Activated CD4-positive, alpha-beta T cell treated with anti-CD3 and anti-CD28 coated beads for 1 hour (primary cell): ENCODE measurements at places on chromosomes 16 and 17.

GRCh38 chr17:31374094-31374447 is 17.4 kb upstream of the RAB11FIP4 start:
- DNase-seq, result no peak

DNA sequence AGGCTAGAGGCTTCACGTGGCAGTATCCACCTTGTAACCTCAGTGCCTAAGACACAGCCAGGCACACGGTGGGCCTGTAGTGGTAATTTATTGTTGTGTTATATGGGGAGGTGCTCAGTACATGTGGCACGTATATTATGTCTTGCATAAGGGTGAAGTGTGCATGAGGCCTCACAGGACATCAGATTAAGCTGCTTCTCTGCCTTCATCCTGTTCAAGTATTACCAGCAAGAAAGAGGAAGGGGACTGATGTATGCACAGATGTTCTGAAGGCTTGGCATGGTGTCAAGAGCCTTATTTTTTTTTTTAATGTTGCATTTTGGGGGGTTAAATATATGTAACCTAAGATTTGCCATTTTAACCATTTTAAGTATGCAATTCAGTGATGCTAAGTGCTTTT is 71.6 kb downstream of the ABCC1 start:
- DNase-seq, result no peak

DNA sequence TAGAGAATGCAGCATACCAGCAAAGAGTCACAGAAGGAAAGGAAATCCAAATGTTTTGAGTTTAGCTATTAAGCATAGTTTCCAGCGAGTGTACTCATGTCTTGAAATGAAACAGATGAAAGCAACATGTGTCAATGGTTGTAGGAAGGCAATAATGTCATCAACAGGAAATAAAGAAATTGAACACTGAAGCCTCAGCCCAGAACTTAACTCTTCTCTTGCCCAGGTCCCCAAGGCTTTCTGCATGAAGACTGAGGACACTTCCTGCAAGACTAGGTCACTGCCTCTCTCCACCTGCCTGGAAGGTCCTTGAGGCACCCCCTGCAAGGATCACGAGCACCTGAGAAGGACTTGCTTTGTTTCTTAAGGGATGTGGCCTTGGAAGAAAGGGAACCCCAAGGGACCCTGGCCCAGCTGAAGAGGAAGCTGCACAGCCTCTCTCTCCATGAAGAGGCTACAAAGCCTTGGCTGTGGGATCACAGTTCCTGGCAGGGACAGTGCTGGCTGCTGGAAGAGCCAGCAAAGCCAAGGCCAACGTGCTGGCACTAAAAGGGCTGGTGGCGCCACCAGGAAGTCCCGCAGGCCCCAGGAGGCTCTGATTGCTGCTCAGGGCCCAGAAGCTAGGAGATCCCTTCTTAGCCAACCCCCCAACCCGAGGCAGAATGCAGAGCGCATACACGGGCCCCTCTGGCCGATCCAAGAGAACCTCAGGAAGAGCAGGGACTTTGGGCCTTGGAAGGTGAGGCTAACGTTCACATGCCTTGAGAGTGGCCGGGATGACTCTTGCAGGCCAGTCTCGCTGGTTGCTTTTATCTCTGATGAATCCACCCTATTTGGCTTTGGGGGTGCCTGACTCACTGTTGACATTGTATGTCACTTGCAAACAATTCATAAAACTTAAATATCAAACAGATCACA is 23.4 kb upstream of the AXIN2 start:
- DNase-seq, result no peak

GRCh38 chr17:6426356-6427101 is 8.4 kb downstream of the AIPL1 start:
- no peak for DNase-seq
